ENCODE measurements at places on chromosomes 16 and 17.

- no peak for DNase-seq
These were observed 32.0 kb upstream of the MRPS23 start for GRCh38 chr17:57881783-57882351.

DNA sequence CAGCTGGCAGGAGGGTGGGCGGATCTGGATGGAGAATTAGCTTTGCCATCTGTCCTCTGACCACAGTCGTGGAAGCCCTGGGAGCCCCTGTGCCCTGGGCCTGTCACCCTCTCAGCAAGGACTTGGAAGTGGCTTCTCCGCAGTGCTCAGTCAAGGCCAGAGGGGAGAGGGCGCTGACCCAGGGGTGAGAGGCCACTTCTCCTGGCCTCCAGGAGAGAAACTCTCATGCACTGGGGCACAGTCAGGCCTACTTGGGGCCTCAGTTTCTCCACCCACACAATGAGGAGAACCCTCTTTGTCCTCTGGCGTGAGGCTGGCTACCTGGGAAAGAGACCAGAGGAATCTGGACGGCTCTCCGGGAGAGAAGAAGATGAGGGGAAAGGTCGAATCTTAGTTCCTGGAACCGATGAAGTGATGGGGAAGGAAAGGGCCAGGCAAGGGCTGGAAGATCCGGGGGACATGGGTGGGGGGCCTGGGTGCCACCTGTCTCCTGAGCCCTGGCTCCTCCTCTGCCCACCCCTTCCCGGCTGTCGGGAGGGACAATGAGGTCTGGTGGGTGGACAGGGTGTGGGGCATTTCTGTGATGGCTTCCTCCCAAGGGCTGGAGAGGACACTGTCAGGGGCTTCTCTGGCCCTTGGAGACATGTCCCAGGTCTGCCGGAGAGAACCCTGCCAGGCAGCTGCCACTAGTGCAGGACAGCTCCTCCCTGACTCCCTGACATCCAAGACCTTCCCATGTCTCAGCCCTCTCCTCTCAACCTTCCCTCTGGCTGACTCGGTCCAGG is 9.0 kb upstream of the ARHGAP27 start:
- no peak for DNase-seq

DNA sequence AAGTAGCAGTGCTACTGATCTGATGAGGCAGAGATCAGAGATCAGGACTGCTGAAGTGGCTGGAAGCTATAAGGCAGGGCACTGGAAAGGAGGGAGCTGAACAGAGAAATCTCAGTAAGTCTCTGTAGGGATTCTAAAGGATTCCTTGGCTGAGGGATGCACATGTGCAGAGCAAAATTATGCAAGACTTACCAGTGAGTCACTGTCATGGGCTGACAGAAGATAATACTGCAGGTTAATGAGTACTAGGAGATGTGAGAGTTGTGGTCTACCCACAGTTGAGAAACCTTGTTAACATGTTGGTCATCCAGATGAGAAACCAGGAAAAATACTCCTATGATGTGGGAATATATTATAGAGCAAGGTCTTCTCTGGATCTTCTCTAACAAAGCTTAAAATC is 378.1 kb downstream of the HAPSTR1 start:
- DNase-seq: no peak

DNA sequence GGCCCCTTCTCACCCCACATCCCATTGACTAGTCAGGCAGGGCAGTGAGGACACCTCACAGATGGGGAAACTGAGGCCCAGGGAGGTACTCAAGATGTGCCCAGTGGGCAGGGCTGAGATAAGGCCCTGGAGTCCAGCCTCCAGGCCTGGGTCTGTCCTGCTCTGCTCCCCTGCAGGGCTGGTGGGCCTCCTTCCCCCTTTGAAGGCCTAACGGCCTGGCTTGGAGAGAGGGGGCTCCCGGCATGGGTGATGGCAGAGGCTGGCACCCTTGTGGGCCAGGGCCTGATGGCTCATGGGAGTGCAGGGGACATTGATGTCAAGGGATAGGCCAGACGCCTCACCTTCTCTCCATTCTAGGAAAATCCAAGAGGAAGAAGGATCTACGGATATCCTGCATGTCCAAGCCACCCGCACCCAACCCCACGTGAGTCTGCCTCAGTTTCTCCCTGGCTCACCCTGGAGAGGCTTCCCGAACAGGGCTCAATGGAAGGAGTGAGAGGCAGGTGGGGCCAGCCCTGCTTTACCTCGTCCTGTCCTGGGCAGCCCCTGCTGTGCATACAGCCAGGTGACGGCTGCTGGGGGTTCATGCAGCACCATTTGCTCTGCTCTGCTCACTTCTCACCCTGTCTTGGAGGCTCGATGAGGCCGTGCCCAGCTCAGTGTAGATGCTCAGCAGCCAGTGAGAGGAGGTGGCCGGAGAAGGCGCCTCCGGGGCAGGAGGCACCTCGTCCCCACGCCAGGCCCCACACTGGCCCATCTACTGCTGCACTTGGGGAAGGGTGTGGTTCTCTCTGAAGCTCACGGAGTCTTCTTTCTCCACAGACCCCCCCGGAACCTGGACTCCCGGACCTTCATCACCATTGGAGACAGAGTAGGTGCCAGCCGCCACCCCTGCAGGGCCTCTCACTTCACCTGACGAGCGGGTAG is 13.8 kb downstream of the MAP2K3 start:
- DNase-seq: no peak

DNA sequence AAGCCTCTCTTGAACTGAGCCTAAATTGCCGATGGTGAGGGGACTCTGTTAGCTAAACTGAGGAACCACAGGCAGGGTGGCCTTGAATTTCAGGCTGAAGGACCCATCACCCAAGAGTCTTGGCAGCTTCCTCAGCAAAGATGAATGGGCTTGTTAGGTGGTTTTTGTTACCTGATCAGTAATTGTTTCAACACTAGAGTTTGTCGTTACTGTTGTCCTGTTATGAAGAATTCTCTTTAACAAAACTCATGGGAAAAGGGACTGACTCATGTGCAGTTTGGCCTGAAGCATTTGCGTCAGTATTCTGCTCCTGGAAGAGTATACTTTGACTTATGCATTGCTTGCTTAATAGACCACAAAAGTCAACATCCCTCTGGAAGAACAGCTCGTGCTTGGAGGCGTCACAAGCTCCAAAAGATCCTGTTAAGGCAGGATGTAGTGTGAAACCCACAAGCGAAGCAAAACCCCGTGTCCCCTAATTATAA is 206.0 kb downstream of the IRX3 start:
- DNase-seq: no peak

GRCh38 chr16:26985100-26986065 is 81.3 kb upstream of the C16orf82 start:
- no peak for DNase-seq

GRCh38 chr16:51151435-51151960 is 428 bp upstream of the SALL1 start:
- no peak for DNase-seq

- DNase-seq: no peak
These were observed 83.9 kb upstream of the FBXO47 start for GRCh38 chr17:39051001-39051585.

GRCh38 chr17:62760059-62760944 is 47.8 kb downstream of the MARCHF10 start:
- DNase-seq: no peak

DNA sequence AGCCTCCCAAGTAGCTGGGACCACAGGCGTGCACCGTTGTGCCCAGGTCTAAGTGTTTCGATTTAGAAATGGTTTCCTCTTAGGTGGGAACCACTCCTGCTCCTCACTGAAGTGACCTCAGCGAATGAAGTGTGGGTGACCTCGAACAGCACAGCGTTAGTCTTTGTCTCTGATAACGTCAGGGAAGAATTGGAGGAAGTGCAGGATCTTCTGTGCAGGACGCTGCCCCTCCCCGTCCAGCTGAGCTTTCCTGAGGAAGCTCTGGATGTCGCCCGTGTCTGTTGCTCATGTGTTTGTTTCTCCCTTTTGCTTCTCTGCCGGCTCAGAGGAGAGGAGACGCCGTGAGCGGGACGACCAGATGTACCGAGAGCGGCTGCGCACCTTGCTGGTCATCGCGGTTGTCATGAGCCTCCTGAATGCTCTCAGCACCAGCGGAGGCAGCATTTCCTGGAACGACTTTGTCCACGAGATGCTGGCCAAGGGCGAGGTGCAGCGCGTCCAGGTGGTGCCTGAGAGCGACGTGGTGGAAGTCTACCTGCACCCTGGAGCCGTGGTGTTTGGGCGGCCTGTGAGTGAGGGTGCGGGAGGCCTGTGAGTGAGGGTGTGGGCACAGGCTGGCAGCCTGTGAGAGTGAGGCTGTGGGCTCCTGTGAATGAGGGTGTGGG is 15.6 kb downstream of the SPG7 start:
- peak; percentile 92 for DNase-seq

- peak; percentile 41 for DNase-seq
These were observed 79.0 kb downstream of the RPA1 start for GRCh38 chr17:1908699-1909309.

DNA sequence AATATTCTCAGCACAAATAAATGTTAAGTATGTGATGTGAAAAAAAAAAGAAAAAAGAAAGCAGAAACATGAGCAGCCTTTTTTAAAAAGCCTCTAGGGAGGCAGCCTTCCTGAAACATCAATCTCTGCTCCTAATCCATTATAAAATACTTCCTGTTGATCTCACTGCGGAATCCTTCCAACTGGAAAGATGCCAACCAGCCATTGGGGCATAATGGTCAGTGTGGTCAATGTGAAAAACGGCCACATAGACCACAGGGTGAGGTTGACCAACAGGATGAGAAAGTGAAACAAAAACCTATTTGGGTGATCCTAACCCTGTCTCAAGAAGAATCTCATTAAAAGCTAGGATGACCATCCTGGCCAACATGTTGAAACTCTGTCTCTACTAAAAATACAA is 26.1 kb upstream of the ABCA8 start:
- DNase-seq: peak; percentile 72

DNA sequence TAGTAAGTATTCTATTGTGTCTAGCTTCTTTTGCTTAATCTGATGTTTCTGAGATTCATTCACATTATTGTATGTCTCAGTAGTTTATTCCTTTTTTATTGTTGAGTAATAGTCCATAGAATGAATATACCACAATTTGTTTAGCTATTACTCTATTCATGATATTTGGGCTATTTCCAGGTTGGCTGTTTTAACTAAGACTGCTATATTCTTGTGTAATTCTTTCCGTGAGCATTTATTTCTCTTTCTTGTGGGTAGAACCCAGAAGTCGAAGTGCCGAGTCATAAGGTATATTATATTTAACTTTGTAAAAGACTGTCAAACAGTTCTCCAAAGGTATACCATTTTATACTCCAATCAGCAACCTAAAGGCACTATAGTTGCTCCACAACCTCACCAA is 160.8 kb downstream of the ANKFN1 start:
- DNase-seq: no peak

DNA sequence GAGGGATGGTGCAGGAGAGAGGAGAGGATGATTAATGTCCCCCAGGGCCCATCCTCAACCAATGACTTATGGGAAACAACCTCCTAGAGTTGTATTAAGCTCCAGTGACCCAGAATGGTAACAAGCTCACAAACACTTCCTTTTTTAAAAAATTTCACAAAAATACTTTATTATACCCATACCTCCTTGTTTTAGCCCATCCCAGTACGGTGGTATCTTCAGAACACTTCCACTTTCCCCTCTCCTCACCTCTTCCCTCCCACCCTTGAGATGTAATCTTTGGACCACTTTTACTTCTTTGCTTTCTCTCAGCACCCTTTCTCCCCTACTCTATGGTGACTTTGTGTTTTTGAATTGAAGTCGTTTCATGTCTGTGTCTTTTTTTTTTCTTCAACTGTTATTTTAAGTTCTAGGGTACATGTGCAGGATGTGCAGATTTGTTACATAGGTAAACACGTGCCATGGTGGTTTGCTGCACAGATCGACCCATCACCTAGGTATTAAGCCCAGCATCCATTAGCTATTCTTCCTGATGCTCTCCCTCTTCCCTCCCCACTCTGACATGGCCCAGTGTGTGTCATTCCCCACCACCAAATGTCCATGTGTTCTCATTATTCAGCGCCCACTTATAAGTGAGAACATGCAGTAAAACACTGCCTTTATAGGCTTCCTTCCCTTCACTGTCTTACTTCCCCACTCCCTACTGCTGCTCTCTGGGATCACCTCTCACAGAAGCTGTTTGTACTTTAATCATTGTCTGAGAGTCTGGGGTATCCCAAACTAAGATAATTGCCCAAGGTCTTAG is 124.5 kb downstream of the PRKCB start:
- no peak for DNase-seq

- DNase-seq: no peak
These were observed 10.5 kb downstream of the CCR7 start for GRCh38 chr17:40554646-40555295.

DNA sequence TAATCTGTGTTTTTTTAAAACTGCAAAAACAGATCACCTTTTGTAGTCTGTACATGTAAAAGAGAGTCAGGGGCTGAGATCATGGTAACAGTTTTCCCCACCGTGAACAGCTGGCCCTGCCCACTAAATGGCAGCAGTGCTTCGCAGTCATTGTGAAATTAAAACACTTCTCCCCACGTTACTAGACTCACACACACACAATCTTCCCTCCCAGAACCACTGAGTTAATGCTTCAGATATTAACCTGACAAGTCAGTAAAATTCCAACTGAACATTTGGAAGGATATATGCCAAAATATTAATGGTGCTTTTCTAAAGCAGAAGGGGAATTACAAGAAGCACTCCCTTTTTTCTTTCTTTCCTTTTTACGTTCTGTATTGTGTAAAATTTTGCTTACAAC is 1.2 kb upstream of the CD300LG start:
- DNase-seq: no peak

DNA sequence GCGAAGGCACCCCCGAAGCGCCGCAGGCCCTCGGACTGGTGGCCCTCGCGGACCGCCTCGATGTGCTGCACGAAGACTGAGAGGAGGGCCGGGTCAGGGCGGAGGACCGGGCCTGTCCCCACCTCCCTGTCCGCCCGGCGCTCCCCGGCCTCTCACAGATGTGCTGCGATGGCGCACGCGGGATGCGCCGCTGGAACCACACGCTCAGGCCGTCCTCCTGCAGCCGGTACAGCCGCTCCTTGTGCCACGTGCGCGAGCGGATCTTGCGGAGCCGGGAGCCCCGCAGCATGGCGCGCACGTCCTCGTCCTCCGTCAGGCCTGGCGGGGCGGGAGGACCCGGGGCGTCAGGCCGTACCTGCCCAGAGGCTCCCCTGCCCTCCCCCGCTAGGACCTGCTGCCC is 11.3 kb downstream of the PLCD3 start:
- no peak for DNase-seq

DNA sequence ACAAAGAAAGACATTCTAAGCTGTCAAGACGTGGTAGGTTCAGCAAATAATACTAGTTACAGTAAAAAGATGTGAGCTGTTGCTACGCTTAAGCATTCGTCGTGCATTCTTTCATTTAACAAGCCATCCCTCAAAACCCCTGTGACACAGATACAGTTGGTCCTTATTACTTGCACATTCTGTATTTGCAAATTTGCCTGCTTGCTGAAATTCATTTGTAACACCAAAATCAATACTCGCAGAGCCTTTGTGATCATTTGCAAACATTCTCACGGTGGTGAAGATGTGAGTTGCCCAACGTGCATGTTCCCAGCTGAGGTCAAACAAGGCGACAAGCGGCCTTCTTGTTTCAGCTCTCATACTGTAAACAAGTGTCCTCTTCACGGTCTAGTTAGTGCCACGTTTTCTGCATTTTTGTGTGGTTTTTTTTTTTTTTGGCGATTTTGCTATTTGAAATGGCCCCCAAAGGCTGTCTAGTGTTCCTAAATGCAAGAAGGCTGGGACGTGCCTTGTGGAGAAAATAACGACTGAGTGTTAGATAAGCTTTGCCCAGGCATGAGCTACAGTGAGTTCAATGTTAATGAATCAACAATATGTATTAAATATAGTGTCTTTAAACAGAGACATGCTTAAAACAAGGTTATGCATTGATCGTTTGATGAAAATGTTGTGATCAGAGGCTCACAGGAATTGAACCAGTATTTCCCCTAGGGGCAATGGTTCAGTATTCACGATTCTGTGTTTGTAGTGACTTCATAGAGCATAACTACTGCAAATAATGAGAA is 84.1 kb downstream of the RAB11FIP4 start:
- DNase-seq: no peak

All from kidney capillary endothelial cell (primary cell).